ENCODE measurements at places on chromosomes 7 and 10.
A peak's percentile ranks its signal among the peaks of the same experiment; 100 is the strongest.

GRCh38 chr10:62195675-62195926 lies 73.0 kb downstream of the RTKN2 start:
- DNase-seq = no peak

- peak; percentile 48 for DNase-seq
Measured at GRCh38 chr7:25831062-25831691, 320.8 kb upstream of the NFE2L3 start.

GRCh38 chr7:105036217-105037168 lies 22.5 kb downstream of the KMT2E start:
- no peak for DNase-seq

DNA sequence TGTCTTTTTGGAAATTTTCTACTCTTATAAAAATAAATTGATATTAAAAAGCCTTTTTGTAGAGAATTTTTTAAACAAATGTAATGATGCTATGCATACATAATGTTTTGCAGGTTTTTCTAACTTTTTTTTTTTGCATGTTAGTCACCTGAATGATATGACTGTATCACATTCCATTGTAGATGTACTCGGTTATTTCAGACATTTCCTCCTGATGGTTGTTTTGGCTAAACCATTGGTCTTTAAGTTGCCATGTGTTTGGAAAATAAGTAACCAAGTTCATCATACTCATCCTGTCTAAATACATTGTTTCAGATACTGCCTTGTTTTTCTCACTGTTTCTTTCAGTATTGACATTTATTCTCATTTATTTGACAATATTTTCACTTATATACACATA lies 25.8 kb downstream of the NHLRC2 start:
- no peak for DNase-seq

DNA sequence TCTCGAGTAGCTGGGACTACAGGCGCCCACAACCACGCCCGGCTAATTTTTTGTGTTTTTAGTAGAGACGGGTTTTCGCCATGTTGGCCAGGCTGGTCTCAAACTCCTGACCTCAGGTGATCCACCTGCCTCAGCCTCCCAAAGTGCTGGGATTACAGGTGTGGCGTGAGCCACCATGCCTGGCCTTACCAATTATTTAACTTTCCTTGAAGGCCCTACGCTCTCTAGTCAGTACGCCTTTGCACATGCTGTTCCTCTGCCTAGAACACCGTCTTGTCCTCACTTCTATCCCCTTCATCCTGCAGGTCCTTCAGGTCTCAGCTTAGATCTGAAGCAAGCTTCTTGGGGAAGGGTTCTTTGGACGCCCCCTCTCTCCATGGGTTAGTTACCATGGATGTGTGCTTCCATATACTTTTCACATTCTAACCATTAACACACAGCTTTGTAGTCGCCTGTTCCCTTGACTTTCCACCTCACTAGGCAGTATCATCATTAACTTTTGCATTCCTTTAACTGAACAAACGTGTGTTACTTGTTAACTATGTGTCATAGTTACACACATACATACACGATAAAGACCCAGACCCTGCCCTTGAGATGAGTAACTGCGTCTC lies 592 bp upstream of the ATP6V1F start:
- no peak for DNase-seq

DNA sequence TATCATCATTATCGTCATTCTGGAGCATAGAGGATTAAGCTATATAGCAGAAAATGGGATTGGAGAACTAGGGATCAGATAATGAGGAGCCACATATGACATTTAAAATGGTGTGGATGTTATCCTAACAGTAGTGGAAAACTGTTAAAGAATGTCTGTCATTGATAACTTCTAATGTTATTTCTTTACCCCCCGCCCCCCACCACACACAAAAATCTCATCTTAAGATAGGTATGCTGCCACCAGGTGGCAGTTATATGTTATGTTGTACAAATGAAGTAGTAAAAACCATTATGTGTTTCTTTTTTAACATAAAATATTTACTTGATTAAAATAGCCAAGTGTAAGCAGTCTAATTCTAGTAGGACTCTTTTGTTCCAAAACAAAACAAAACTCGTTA lies 13.0 kb downstream of the AKAP9 start:
- no peak for DNase-seq

DNA sequence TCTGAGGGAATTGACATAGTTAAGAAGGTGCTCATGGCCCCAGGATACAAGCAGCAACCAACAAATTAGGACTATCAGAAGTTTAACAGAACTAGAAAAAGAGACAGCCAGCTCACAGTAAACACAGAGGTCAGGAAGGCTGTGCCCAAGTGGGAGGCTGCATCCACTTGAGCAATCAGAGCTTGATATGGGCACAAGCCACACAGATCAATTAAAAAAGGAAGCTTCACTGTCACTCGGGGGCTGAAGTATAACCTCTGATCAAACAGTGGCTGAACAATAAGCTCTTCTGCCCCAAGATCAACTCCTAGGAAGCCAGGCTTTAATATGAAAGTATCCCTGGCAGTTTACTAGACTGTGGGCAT lies 40.0 kb downstream of the ZNF438 start:
- DNase-seq = no peak

- DNase-seq = no peak
Measured at GRCh38 chr7:44759246-44759645, 10.6 kb downstream of the ZMIZ2 start.

DNA sequence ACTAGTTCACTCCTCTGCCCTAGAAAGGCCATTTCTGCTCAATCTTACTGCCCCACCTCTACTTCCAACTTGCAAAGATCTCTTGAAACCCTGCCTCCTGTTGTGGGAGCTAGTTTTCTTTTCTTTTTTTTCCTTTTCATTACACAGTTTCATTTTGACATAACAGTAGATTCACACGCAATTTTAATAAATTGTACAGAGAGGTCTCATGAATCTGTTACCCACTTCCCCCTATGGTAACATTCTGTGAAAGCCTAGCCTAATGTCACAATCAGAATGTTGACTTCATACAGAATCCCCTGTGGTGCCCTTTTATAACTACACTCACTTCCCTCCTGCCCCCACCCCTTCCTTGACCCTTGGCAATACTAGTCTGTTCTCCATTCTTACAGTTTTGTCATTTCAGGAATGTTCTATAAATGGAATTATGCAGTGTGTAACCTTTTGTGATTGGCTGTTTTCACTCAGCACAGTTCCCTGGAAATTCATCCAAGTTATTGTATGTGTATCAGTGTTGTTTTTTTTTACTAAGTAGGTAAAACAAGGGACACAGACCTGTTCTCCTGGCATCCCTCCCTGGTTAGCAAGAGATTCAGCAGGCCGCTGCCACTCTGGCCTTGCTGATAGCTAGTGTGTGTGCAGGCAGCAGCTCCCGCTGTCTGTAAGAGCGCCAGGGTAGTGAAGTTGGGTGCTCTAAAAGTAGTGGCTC lies 21.5 kb downstream of the CHST3 start:
- no peak for DNase-seq
